ENCODE measurements at places on chromosomes 4 and X.

DNA sequence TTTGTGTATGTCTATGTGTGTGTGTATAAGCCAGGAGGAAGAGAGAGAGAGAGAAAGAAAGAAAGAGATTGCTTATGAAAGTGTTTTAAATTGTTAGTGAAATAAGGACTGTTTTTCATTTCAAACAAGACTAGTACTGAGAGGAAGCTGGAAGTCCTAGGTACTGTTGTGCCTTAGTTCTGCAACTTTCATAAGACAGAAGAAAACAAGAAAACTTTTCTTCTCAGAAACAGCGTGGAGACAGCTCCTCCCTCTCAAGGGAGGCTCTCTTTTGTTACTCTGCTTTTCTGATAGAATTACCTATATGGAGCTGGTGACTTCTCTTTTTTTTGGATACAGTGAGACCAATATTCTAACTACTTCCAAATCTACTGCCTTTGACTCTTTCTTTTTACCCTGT is 62.5 kb downstream of the BANK1 start:
- H3K4me3 ChIP-seq: no peak overlapping the region
- DNase-seq: no peak
- no peaks in the 10 kb centered on the region for H3K4me1 ChIP-seq

DNA sequence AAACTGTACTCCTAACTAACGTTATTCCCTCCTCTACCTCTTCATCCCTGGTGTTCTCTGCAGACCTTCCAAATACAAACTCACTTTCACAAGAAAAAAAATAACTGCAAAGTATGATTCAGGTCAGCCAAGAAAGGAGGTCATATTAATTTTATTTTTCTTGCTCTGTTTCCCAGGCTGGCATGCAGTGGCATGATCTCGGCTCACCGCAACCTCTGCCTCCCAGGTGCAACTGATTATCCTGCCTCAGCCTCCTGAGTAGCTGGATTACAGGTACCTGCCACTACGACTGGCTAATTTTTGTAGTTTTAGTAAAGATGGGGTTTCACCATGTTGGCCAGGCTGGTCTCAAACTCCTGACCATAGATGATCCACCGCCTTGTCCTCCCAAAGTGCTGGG is 156.6 kb downstream of the CHIC2 start:
- no peak overlapping the region for H3K4me3 ChIP-seq
- H3K4me1 ChIP-seq: peaks cover 46% of the 10 kb centered on the region
- DNase-seq: no peak
- no peak overlapping the region for H3K27ac ChIP-seq
- no peaks in the 10 kb centered on the region for H3K27me3 ChIP-seq
- no peaks in the 10 kb centered on the region for H3K36me3 ChIP-seq

- no peaks in the 10 kb centered on the region for H3K27me3 ChIP-seq
- H3K27ac ChIP-seq: peak within 1 kb of the TSS; percentile 96
- H3K4me1 ChIP-seq: peaks cover 7% of the 10 kb centered on the region
- peak within 1 kb of the TSS; percentile 84 for H3K4me3 ChIP-seq
- DNase-seq: peak; percentile 61
Measured at GRCh38 chrX:47232803-47233332, at the start of gene USP11. Gene USP11 (plus strand): TSS chrX:47233009. CDS start chrX:47233044, 35 bp downstream.

- no peaks in the 10 kb centered on the region for H3K36me3 ChIP-seq
- H3K4me3 ChIP-seq: no peak overlapping the region
- no peak overlapping the region for H3K27ac ChIP-seq
- H3K27me3 ChIP-seq: no peaks in the 10 kb centered on the region
- no peak for DNase-seq
Measured at GRCh38 chr4:87275311-87275710, 47.4 kb downstream of the HSD17B13 start.

DNA sequence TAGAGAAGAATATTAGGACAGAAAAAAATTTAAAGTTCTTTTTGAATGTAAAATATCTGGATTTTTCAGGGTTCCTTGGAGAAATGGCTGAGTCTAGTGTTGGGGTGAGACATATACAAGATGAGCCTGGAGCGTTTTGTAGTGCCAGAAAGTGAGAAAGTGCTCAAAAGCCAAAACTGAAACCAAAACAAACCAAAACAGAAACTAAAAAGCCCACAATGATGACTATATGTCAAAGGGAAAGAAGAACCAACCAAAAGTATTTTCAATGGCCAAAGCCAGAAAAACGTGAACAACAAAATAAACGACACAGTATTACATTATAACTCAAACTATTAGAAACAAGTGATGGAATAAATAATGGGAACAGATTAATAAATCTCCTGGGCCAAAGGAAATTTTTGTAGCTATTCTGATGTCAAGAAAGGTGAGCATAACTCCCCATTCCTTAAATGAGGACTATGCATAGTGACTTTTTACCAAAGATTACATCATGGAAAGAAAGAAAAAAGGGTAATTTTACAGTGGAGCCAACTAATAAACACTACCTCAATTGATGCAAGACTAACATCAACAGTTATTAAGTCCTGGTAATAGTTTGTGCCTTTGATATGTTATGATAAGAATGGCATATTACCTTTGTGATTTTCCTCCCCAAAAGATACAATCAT is 1137.6 kb downstream of the C4orf33 start:
- DNase-seq: no peak
- H3K27me3 ChIP-seq: no peaks in the 10 kb centered on the region
- no peak overlapping the region for H3K27ac ChIP-seq
- no peak overlapping the region for H3K4me3 ChIP-seq

DNA sequence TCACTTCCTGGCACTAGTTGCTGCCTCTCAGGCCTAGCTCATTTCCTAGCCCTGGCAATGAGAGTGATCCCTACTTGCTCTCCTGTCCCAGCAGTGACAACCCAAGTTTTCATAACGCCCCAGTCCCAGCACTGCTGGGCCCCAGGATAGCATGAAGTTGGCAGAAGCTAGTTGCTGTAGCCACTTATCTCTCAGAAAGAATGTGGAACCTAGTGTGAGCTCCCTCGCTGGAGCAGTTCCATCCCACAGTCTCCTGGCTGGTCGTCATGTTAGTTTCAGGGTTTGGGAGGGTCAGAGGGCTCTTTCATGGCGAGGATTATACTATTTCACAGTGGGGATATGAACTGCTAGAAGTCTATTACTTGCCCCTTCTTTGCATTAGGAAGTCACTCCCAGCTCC is 5.1 kb downstream of the PF4 start:
- H3K4me3 ChIP-seq: no peak overlapping the region
- no peak overlapping the region for H3K27ac ChIP-seq
- H3K36me3 ChIP-seq: no peaks in the 10 kb centered on the region
- no peak for DNase-seq

GRCh38 chrX:54248309-54248708 is 65.3 kb upstream of the FAM120C start:
- no peak overlapping the region for H3K27ac ChIP-seq
- DNase-seq: peak; percentile 38
- peaks cover 5% of the 10 kb centered on the region for H3K4me1 ChIP-seq
- H3K27me3 ChIP-seq: no peaks in the 10 kb centered on the region
- no peaks in the 10 kb centered on the region for H3K36me3 ChIP-seq
- no peak overlapping the region for H3K4me3 ChIP-seq

DNA sequence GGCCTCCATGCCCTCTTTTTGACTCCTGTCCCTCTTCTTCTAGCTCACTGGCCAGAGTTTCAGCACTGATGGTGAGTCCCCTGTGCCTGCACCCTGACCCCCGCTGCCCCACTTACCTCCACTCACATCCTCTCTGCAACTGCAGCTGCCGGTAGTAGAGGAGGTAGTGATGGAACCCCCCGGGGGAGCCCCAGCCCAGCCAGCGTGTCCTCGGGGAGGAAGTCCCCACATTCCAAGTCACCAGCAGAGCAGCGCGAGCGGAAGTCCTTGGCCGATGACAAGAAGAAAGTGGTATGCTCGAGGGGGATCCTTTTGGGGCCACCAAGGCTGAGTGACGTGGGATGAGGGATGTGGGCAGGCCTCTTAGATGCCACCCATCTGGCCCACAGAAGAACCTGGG is 5.8 kb downstream of the ARAF start:
- no peak overlapping the region for H3K27ac ChIP-seq
- H3K27me3 ChIP-seq: no peaks in the 10 kb centered on the region
- H3K4me1 ChIP-seq: no peaks in the 10 kb centered on the region
- no peak for DNase-seq
- no peak overlapping the region for H3K4me3 ChIP-seq
- H3K36me3 ChIP-seq: peaks cover 4% of the 10 kb centered on the region

DNA sequence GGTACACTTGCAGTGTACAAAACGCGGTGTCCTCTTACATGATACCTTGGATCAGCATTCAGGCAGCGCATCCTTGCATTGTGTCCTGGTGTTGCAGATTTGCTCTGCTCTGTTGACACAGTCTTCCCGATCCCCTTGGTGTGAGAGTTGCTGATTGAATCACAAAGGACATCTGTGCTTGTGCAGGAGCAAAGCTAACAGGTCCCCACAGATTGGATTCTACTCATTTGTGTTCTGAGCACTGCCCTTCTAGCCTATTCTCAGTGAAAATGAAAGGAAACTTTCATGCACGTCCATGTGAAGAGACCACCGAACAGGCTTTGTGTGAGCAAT is 171.4 kb downstream of the FRMPD4 start:
- no peak overlapping the region for H3K27ac ChIP-seq
- H3K27me3 ChIP-seq: no peaks in the 10 kb centered on the region
- H3K4me3 ChIP-seq: no peak overlapping the region
- peaks cover 9% of the 10 kb centered on the region for H3K4me1 ChIP-seq

GRCh38 chrX:115399306-115399705 is 109.8 kb downstream of the LUZP4 start:
- no peaks in the 10 kb centered on the region for H3K36me3 ChIP-seq
- H3K4me1 ChIP-seq: no peaks in the 10 kb centered on the region
- H3K27ac ChIP-seq: no peak overlapping the region

DNA sequence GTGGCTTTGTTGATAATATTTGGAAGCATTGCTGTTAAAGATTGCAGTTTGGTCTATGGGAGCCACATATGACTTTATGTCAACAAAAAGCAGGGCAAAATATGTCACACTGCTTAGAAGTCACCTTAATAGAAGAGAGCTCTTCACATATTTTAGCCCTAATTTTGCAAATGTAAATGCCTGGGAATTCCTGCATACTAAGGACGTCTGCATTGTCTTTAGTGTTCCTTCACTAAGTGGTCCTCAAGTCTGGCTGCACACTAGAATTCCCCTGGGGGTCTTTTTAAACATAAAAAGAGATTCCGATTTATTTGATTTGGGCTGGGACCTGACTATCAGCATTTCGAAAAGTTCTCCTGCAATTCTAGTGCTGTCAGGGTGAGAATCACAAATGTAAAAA is 495.1 kb upstream of the FAM241A start:
- H3K4me3 ChIP-seq: no peak overlapping the region
- H3K27me3 ChIP-seq: no peaks in the 10 kb centered on the region
- H3K36me3 ChIP-seq: no peaks in the 10 kb centered on the region
- DNase-seq: no peak
- H3K27ac ChIP-seq: peak overlapping the region; percentile 22

DNA sequence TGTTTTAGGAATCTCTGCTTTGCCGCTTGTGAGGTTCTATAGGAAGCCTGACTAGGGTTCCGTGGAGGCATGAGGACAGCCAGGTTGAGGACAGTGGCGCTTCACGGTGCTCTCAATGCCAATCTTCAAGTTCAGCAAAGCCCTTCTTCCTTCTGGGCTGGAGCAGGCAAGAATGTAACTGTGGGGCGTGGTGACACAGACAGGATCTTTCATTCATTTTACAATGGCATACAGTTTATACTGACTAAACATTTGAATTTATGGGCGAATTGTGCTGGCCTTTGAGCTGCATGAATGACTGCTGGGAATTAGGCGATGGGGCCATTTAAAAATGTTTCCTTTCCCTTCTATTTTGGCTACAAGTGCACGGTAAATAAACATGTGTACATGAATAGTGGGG is 2.9 kb upstream of the NHS start:
- H3K4me3 ChIP-seq: no peak overlapping the region
- peaks cover 11% of the 10 kb centered on the region for H3K4me1 ChIP-seq
- peaks cover 13% of the 10 kb centered on the region for H3K27me3 ChIP-seq
- no peak overlapping the region for H3K27ac ChIP-seq
- DNase-seq: no peak

DNA sequence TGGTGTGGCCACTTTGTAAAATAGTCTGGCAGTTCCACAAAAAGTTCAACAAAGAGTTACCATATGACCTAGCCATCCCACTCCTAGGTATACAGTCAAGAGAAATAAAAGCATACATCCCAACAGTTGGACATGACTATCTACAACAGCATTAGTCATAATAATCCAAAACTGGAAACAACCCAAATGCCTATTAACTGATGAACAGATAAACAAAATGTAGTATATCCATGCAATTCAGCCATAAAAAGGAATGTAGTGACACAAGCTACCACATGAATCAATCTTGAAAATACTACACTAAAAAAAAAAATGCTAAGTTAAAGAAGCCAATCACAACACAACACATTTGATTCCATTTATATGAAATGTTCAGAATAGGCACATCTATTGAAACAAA is 16.1 kb downstream of the MED14 start:
- H3K4me1 ChIP-seq: no peaks in the 10 kb centered on the region
- H3K4me3 ChIP-seq: no peak overlapping the region
- no peaks in the 10 kb centered on the region for H3K36me3 ChIP-seq
- H3K27me3 ChIP-seq: no peaks in the 10 kb centered on the region
- H3K27ac ChIP-seq: no peak overlapping the region

- no peak for DNase-seq
- no peaks in the 10 kb centered on the region for H3K36me3 ChIP-seq
- H3K27me3 ChIP-seq: no peaks in the 10 kb centered on the region
Measured at GRCh38 chrX:17830211-17830610, 30.9 kb downstream of the RAI2 start.

DNA sequence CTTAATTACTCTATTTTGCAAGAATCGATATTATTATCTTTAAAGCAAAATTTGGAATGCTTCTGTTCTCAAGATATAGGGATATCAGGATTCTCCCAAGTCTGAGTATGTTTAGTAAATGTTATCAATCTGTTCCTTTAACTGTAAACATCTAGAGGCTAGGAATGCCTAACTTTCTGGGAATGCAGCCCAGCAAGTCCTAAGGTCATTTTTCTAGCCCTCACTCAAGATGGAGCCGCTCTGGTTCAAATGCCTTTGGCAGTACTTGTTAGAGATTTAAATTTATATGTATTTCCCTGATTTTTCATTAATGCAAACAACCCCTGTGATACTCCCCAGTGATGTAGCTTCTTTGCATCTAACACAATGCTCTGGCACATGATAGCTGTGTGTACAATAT is 623.8 kb upstream of the LCORL start:
- DNase-seq: no peak
- H3K36me3 ChIP-seq: no peaks in the 10 kb centered on the region
- H3K27me3 ChIP-seq: no peaks in the 10 kb centered on the region
- H3K4me1 ChIP-seq: no peaks in the 10 kb centered on the region

- no peak overlapping the region for H3K4me3 ChIP-seq
- no peak overlapping the region for H3K27ac ChIP-seq
- no peaks in the 10 kb centered on the region for H3K27me3 ChIP-seq
- DNase-seq: no peak
- no peaks in the 10 kb centered on the region for H3K4me1 ChIP-seq
- H3K36me3 ChIP-seq: no peaks in the 10 kb centered on the region
Measured at GRCh38 chrX:50698944-50699343, 115.0 kb downstream of the SHROOM4 start.

- H3K4me1 ChIP-seq: peaks cover 19% of the 10 kb centered on the region
- DNase-seq: peak; percentile 84
- H3K4me3 ChIP-seq: peak within 1 kb of the TSS; percentile 86
- H3K27me3 ChIP-seq: no peaks in the 10 kb centered on the region
- peak within 1 kb of the TSS; percentile 83 for H3K27ac ChIP-seq
- no peaks in the 10 kb centered on the region for H3K36me3 ChIP-seq
Measured at GRCh38 chrX:54182864-54183613, at the start of gene FAM120C. Gene FAM120C (minus strand): TSS chrX:54183254. CDS start chrX:54183198, 56 bp downstream.

- no peak overlapping the region for H3K27ac ChIP-seq
- no peaks in the 10 kb centered on the region for H3K36me3 ChIP-seq
- no peaks in the 10 kb centered on the region for H3K4me1 ChIP-seq
- no peak for DNase-seq
Measured at GRCh38 chrX:74922922-74923543, 2.2 kb downstream of the NEXMIF start.

- H3K4me3 ChIP-seq: peak within 1 kb of the TSS; percentile 68
- no peaks in the 10 kb centered on the region for H3K4me1 ChIP-seq
- no peak for DNase-seq
- no peaks in the 10 kb centered on the region for H3K27me3 ChIP-seq
- no peaks in the 10 kb centered on the region for H3K36me3 ChIP-seq
Measured at GRCh38 chrX:18983666-18984380, at the start of gene PHKA2. Gene PHKA2 (minus strand): TSS chrX:18984114. CDS start chrX:18983932, 182 bp downstream.

All from cardiac muscle cell (in vitro differentiated cells and primary cell).